Fibroblast of gingiva (primary cell): ENCODE measurements at places on chromosomes 3 and 15.

DNA sequence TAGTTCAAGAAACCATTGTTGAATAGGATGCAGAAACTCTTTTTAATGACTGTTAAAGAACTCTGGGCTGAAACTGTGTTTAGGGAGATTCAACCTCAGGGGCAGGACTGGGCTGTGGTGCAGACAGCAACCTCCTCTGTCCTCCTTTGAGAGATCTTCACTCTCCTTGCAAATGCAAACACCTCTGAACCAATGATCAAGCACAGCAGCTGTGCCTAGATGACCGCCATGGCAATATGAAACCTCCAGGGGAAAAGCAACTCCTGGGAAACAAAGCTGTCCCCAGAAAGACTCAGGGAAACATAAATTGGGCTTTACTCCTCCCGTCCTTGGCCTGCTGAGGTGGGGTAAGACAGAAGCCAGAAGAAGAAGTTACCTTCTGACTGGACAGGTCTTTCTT lies 52.6 kb downstream of the TBC1D2B start:
- no peak for DNase-seq

- DNase-seq: no peak
These were observed 65.2 kb downstream of the RARB start for GRCh38 chr3:25493246-25493645.

- DNase-seq: no peak
These were observed 16.8 kb downstream of the MYO5C start for GRCh38 chr15:52278636-52279367.

GRCh38 chr15:97200161-97200560 lies 760.3 kb upstream of the ARRDC4 start:
- DNase-seq: no peak

- no peak for DNase-seq
These were observed 12.2 kb downstream of the ADAM10 start for GRCh38 chr15:58737298-58737697.

GRCh38 chr15:70078578-70079417 lies 18.9 kb downstream of the TLE3 start:
- no peak for DNase-seq

DNA sequence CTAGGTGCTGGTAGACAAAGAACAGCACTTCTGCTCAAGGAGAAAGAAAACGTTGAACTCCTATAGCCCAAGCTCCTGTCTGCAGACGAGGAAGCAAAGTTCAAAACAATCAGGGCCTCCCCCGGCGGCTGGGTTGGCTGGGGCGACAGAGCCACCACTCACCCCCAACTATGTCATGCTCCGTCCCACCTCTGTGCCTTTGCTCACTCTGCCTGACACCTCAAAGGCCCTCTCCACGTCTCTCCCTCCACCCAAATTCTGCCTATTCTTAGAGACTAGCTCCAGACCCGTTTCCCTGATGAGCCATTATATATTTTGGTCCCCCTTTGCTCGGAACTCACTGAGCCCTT lies 304.3 kb downstream of the TLE3 start:
- no peak for DNase-seq

DNA sequence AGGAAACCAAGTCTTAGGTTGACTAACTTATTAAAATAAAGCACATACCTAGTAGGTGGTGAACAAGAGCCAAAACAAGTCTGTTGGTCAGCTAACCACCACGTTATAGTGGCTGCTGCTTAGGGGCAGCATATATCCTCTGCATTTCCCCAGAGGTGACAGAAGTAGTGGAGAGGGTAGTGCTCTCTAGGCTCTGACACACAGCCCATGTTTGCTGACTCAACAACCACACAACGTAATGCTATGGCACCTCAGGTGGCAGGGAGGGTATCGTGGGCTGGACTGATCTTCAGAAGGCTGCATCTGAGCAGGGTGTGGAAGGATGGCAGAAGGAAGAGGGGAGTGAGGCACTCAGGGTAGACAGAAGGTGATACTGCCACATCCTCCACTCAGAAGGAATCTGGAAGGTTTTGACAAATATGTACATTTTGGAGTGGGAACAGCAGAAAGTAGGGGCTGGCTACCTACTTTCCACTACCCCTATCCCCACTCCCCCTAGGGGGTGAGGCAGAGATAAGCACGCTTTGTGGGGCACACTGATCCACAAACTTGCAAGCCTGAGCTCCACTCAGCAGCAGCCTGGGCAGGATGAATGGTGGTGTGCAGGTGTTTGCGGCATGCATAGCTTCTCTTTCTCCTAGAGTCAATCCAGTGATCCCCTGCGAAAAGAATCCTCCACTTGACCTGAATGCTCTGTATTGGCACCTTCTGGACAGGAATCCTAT lies 178.1 kb downstream of the RORA start:
- DNase-seq: no peak

- DNase-seq: no peak
These were observed 13.4 kb downstream of the HACD2 start for GRCh38 chr3:123571264-123571972.

DNA sequence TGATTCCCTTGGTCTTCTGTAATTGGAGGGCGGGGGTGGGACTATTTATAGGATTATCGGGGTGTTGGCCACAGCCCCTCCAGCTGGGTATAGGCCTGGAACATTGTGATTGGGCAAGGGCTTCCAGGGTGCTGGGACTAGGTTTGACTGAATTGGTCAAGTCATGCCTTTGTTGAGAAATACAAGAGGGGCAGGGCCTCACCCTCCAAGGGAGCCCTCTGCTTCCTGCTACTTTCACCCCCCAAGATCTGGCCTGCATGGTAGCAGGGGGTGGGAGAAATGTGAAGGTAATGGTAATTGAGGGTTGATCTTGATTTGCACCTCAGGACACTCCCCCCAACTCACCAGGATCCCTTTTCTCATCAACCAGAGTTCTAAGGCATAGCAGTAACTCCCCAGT lies 25.2 kb downstream of the TRIM71 start:
- DNase-seq: no peak

- no peak for DNase-seq
These were observed 162.0 kb upstream of the STT3B start for GRCh38 chr3:31370681-31371080.

DNA sequence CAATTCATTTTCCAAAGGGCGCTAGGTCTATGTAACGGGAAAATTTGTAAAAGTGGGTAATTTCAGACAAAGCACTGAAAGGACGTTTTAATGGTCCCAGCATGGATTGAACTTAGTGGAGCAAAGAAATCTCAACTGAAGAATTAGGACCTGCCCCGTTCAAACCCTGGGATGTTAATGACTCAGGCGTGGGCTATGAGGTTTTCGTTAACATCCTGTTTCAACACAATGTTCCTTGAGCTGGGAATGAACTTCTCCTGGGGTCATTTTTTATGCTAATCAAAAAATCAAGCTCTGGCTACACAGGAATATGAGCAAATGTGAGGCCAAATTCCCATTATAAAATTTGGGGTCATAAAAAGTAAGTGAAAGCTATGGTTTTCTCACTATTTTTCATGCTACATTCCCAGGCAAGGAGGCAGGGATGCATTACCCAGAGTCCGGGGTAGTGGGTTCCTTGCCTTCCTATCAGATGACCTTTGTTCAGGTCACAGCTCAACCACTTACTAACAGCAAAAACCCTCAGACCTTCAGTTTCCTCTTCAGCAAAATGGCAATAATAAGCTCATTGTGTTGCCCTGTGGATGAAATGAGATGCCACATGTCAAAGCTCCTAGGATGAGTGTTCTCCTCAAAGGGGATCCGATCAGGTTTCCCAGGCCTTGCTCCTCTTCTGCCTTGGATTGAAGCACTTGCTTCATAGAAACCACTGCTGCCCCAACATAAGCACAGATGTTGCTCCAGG lies 271.4 kb downstream of the ARRDC4 start:
- peak; percentile 2 for DNase-seq

- DNase-seq: no peak
These were observed 33.2 kb upstream of the ACP3 start for GRCh38 chr3:132283916-132284405.

DNA sequence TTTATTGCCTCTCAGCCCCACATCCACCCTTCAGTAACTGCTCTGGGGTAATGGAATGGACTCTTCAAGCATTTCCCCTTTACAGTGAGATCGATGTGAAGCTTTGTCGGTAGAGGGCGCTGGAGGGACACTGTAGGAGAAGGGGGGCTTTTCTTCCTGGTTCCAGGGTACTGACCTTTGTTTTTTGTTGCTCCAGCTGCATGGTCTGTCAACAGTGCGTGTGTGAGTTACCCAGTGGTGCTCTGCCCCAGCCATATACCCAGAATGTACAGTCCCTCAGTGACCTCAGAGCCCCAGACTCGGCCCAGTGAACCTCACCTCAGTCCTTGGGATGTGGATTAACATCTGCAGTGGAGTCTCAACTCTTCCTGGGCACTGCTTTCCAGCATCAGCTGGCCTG lies 180.3 kb upstream of the TSC22D2 start:
- peak; percentile 57 for DNase-seq

DNA sequence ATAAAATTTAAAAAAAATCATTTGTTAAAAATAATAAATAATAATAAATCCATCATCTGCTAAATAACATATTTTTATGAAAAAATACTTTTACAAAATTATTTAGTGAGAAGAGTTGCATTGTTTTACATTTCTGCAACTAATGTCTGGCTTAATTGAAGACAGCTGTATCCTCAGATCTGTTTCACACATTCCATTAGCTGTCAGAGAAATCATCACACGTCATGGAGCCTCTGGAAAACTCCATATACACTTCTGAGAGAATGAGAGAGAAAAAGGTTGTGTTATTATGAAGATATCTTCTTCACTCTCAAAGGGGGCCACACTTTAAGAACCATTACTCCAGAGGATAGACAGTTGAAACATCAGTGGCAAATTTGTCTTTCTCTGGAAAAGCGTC lies 40.8 kb downstream of the CMSS1 start:
- no peak for DNase-seq

DNA sequence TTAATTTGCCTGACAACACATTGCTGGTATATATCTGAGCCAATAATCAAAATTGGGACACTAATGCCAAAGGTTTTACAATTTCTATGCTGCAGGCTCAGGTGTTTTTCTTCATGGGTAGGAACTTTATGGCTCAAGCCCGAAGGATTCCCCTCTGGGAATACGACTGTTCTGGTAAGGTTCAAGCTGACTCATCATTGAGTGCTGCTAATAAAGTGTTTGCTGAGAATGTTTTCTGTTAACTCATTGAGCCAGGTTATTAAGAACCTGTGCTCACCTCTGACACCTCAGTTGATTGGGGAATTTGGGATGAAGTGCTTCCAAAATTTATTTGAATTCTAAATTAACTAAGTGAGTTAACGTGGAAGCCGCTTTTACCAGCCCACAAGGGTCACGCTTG lies 135.8 kb upstream of the CTDSPL start:
- no peak for DNase-seq
